ENCODE measurements at places on chromosomes 16 and 17.

GRCh38 chr17:47806026-47806912, 15.3 kb downstream of the OSBPL7 start:
- no peak for DNase-seq

DNA sequence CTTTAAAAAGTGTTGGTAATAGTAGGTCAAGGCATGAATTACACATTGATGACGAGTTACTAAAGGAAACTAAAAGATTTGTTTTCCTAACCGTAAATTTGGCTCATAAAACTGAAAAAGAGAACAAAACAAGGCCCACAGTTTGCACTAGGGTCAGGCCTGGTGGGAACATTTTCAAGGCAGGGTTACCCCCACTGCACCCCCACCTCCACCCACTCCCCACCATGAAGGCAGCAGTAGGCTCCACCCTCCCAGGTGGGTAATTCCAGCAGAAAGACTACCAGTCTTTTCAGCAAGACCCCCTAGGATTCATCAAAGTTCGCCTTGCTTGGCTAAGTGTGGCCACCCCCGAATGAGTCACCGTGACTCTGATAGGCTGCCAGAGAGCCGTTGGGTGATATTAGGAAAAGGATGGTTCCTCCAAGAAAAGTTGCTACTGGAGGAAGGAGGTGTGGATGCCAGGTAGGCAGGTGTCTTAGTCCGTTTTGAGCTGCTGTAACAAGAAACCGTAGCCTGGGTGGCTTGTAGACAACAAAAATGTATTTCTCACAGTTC, 8.6 kb downstream of the DNAAF1 start:
- DNase-seq, result no peak

DNA sequence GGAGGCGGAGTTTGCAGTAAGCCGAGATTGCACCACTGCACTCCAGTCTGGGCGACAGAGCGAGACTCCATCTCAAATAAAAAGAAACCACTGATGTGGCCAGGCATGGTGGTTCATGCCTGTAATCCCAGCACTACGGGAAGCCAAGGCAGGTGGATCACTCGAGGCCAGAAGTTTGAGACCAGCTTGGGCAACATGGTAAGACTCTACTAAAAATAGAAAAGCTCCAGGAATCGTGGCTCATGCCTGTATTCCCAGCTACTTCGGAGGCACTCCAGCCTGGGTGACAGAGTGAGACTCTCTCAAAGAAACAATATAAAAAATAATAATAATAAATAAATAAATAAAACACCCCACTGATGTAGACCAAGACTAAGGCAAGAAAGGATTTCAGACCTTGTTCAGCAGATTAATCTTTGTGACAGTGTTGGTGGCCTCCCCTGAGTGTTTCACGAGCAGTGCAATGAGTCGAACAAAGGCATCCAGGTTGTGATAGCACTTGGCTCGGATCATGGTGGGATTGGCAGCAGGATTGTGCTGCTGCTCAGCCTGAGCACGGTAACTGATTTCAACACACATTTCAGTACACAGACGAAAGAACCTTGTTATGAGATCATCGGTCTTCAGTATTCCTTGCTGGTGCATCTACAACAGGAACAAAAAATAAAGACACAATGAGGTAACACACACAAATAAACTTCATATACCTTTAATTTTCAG, 18.6 kb downstream of the SETD6 start:
- DNase-seq, result no peak

DNA sequence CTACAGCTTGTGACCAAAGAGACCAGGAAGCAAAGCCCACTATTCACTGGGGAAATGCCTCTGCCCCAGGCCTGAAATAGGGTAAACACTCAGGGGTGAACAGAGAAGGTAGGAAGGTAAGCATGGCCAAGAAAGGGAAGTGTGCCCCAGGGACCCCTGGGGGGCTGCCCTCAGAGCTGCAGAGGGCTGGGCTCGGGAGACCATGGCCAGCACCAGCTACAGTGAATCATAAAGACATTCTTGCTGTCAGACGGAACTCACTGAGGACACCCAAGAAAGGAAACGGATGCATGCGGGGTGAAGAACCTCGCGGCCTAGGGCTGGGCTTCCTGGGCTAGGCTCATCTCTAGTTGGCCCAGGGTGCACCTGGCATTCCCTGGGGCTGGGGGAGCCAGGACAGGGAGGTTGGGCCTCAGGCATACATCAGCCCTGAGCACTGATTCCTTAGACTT, 9.6 kb downstream of the HIC1 start:
- no peak for DNase-seq

All from esophagus squamous epithelium (tissue), 5 donors.